Progenitor cell of endocrine pancreas (in vitro differentiated cells): ENCODE measurements at places on chromosomes 1 and 21. TPM values are rescaled to one million over a fixed set of nuclear protein-coding genes. Genes with fewer than 3 reads are reported as not detected.
A peak's percentile ranks its signal among the peaks of the same experiment; 100 is the strongest.

DNA sequence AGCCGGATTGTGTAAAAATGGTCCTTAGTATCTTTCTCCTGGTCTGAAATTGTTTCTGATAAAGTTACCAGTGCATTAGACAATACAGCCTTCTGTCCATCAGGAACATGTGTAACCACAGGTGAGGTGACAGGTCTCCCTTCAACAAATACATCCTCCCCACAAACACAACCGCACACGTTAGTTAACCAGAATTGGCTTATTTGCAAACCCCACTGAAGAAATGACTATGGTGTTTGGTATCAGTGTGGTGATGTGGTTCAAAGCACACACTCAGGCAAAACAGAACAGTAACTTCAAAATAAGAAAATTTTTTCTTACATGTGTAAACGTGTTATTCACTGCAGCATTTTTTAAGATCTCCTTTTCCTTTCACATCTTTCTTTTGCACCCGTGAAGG, 517.2 kb upstream of the NR5A2 start:
- H3K27ac ChIP-seq, result no peak overlapping the region
- no peaks in the 10 kb centered on the region for H3K4me1 ChIP-seq
- H3K4me3 ChIP-seq, result no peak overlapping the region
- H3K27me3 ChIP-seq, result no peaks in the 10 kb centered on the region
- no peaks in the 10 kb centered on the region for H3K36me3 ChIP-seq
- no peak for DNase-seq

DNA sequence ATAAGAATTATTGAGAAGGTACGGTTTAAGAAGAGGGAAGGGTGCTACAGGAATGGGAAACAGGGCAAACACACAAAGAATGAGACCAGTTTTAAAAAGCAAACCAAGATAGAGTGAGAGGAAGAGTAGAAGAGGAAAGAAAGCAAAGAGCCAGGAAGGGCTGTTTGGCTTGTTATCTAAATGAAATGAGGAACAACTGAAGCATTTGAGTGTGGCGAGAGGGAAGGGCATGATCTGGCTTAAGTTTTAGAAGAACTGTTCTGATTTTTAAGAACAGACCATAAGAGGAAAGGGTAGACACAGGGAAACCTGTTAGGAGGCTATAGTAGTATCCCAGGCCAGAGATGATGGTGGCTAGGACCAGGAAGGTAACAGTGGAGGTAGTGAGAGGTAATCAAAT, 73.8 kb downstream of the TUT4 start:
- no peak overlapping the region for H3K27ac ChIP-seq
- DNase-seq, result no peak
- peaks cover 12% of the 10 kb centered on the region for H3K36me3 ChIP-seq

The FUBP1 gene
- total RNA-seq, result 259 and 270 TPM in 2 replicates

The KRTAP11-1 gene
- not detected in 2 replicates for total RNA-seq

The LRRIQ3 gene
- total RNA-seq, result 1.0 and 1.4 TPM in 2 replicates

DNA sequence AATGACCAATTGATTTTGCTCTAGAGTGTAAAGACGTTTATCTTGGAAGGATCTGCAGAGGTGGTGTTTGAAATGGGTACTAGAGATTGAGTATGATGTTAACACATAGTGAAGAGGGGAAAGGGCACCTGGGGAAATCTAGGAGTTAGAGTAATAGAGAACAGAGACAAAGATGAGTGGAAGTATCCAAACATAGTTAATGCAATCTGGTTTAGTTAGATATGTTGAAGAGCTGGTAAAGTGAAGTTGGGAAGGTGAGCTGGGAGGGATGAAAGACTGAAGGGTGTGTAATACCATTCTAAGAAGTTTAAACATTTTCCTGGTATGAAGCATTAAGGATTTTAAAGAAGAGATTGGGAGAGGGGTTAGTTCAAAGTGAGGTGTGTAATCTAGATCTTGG, 11.0 kb downstream of the XPR1 start:
- no peak overlapping the region for H3K4me3 ChIP-seq
- no peak for DNase-seq
- no peaks in the 10 kb centered on the region for H3K27me3 ChIP-seq
- no peak overlapping the region for H3K27ac ChIP-seq

GRCh38 chr1:27000817-27001460, 7.4 kb downstream of the TRNP1 start:
- peaks cover 46% of the 10 kb centered on the region for H3K4me1 ChIP-seq
- H3K27me3 ChIP-seq, result no peaks in the 10 kb centered on the region
- DNase-seq, result no peak
- peaks cover 5% of the 10 kb centered on the region for H3K36me3 ChIP-seq
- H3K27ac ChIP-seq, result peak overlapping the region; percentile 27
